Colonic mucosa (tissue), 4 donors: ENCODE measurements at places on chromosomes 2 and 18.

- DNase-seq = no peak
Observed at GRCh38 chr2:197993363-197993762, 189.0 kb downstream of the PLCL1 start.

DNA sequence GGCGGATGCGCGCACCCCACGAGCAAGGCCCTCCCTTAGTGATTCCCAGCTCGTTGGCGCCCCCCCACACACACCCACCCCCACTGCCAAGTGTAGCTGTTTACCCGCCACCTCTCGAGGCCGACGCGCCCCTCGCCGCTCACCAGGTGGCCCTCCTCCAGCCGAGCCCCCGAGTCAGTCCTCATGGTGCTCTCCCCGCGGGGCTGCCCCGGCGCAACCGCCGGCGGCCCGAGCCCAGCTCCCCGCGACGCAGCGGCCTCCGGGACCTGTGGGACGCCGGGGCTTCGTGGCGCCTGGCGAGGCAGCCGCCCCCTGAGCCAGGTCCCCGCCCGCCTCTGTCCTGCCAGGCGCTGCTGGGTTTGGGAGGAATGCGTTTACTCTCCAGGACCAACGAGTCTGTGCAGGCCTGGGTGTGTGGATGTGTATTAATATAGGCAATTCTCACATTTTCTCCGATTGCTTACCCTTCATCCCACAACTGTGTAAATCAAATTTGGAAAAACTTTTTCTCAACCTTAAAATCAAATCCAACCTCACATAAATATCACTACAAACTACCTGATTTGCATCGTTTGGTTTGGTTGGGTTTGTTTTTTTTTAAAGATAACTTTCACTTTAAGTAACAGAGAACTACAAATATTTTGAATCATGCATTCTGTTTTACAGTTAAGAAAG is at the start of gene TMEM237:
Gene TMEM237 (minus strand): TSS at position 288 of the 675 bp plus-strand sequence. CDS start 103 bp downstream, at position 185.
- no peak for DNase-seq

GRCh38 chr18:23126376-23127056 is 8.8 kb upstream of the CABLES1 start:
- peak; percentile 60 for DNase-seq

- DNase-seq = no peak
Observed at GRCh38 chr18:1078301-1078700, 173.6 kb downstream of the ADCYAP1 start.

DNA sequence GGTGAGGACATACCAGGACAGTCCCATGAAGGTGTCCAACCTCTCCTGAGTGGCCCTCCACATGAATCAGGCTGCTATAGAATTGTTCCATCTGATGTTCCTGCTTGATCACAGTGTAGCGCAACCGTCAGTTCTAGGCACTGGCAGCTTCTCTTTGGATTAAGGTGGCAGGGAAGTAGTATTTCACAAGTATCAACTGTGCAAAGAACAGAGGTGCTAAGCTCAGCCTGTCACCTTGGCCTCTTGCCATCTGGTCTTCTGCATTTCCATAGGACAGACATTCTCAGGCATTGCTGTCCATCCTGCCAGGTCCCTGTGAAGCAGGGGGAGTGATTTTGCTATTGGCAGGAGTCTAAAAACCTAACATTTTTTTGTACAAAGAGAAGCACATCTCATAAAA is 182.2 kb upstream of the EPAS1 start:
- no peak for DNase-seq

GRCh38 chr2:218332288-218332687 is 24.4 kb upstream of the CATIP start:
- no peak for DNase-seq

DNA sequence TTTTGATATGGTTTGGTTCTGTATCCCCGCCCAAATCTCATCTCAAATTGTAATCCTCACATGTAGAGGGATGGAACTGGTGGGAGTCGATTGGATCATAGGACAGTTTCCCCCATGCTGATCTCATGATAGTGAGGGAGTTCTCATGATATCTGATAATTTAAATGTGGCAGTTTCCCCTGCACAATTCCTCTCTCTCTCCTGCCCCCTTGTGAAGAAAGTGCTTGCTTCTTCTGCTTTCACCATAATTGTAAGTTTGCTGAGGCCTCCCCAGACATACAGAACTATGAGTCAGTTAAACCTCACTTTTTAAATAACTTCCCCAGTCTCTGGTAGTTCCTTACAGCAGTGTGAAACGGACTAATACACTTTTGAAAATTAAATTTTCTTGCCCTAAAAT is 12.3 kb upstream of the KCNJ3 start:
- no peak for DNase-seq

GRCh38 chr2:96970910-96971309 is 15.5 kb downstream of the FAM178B start:
- no peak for DNase-seq

- DNase-seq = no peak
Observed at GRCh38 chr18:23032030-23032582, 99.0 kb downstream of the RBBP8 start.

DNA sequence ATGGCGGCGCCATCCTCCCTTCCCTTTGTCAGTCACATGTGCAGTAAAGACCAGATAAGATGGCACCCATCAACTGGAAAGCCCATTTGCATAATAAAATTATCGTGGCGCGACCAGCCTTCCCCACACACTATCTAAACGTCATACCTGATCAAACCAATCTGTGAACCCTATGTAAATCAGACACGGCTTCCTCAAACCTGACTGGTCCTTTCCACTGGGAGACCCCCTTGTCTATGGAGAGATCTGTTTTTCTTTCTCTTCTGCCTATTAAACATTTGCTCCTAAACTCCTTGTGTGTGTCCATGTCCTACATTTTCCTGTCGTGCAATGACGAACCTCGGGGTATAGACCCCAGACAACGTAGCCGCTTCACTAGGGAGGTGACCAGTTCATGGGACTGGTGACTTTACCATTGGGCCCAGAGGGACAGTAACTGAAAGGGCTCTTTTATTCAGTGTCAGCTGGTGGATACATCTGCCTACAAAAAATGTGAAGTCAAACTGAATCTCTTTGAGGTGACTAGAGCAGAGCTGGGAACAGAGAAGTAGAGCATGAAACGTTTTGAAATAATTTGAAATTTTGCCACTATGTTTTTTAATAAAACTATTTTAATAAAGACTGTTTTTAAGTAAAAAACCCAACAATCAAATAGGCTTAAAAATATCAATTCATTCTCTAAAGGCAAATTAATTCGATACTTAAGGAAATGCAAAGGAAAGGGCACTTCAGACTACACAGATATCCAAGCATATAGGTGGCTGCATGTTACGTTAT is 87.5 kb downstream of the SOCS6 start:
- DNase-seq = no peak

- DNase-seq = no peak
Observed at GRCh38 chr18:64275593-64276300, 126.9 kb upstream of the LINC00305 start.

DNA sequence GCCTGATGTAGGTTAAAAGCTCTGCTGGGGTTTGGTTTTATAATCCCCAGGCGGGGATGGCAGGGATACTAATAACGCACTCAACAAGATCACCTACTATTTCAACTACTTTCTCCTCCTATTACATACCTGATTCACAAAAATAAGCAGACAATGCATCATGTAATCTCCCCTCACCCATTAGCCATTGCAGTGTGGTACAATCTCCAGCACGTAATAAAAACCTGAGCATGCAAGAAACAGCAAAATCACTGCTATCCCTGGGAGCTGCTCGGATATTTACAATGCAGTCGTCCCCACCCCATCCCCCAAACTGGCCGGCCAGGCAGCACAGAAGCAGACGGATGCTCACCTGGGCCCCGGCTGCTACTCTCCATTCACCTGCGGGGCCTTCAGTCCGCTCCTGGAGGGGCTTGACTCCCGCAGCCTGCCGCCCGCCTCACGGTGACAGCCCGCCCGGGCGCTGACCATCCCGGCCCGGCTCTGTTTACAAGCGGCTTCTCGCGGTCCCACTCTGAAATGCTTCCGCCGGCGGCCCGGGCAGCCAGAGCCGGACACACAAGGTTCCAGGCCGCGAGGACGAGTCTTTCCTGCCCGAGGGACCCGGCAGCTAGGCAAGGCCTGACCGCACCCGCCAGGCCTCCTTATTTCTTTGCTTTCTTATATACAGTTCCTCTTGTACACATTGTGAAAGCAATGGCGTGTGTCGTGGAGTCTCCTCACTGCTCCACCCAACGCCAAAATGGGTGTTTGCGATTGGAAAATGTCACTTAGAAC is at the start of gene PLEKHM3:
Gene PLEKHM3 (minus strand): TSS at position 491 of the 777 bp plus-strand sequence. CDS start 23,888 bp downstream, outside the sequence.
- peak; percentile 89 for DNase-seq

DNA sequence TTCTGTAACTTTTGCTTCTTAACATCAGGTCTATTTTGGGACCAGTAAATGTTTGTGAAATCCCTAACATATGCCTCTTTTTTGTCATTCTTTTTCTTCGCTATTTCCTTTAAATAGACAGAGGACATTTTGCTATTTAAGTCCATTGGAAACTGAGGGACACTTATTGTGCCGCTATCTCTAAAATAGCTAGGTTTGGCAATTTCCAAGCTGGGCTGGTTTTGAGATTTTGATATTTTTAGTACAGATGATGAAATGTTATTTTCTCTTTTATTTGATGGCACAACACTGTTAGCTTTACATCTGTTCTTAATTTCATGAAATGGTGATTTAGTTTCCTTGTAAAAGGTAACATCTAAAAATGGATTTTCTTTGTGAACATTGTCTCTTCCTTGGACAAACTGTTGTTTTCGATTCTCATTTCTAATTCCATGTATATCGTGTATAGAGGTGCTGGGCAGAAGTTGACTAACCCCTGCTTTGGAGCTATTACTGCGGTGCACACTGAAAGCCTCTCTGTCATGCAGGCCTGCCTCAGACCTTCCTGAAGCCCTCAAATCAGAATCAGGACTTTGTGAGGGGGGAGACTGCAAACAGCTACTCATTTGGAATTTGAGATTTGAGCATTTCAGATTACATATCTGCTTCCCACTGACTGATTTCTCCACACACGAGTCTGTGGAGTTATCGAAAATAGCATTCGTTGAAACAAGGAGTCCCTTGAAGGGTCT is 594 bp downstream of the RAD51AP2 start:
- no peak for DNase-seq

GRCh38 chr18:62963507-62963906 is 248.2 kb downstream of the PHLPP1 start:
- DNase-seq = no peak

DNA sequence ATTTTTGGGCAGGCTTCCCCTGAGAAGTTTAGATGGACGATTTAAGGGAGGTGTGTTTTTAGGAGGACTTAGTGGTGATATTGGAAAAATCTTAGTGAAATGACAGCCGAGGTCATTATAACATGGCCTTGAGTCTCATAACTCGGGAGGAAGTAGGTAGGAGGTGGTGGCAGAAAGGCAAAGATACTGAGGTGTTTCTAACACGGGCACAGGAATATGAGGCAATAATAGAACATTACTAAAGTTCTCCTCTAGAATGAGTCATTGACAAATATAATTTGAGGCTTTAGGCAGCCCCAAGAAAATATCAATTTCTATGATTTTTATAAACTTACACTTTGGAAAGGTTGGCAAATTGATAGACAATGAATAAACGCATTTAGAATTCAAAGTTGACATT is 146.1 kb upstream of the ZEB2 start:
- DNase-seq = no peak

GRCh38 chr2:193542762-193543161 is 1348.0 kb upstream of the TMEFF2 start:
- no peak for DNase-seq

DNA sequence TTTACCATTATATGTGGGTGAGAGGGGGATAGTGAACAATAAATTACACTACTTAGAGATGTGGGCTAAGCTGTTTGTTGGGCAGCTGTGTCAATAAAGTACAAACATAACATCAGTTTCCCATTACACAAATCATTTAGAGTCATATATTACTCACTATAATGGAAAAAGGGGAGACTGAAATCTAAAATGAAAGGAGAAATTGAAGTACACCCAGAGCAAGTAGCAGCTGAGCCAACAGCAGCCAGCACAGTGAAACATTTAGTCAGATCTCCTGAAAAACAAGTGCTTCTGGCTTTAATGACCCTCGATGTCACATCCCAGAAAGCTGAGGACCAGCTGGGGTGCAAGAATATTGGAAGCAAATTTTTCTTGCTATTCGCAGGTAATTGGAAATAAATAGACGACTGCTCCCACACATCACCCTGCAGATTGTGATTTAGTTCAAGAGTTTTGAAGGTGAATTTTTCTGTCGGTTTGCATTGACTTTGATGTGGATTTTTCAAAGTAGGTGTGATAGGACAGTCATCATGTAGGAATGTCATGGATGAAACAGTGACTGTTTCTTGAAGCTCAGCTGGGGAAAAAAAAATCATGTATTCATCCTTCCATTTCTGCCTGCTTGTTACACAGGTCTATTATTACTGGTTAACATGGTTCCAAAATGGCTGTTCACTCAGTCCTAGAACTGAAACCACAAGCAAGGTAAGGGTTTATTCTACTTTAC is 1607.3 kb upstream of the CELF4 start:
- no peak for DNase-seq

GRCh38 chr2:157413326-157414035 is 30.4 kb downstream of the CYTIP start:
- DNase-seq = no peak

DNA sequence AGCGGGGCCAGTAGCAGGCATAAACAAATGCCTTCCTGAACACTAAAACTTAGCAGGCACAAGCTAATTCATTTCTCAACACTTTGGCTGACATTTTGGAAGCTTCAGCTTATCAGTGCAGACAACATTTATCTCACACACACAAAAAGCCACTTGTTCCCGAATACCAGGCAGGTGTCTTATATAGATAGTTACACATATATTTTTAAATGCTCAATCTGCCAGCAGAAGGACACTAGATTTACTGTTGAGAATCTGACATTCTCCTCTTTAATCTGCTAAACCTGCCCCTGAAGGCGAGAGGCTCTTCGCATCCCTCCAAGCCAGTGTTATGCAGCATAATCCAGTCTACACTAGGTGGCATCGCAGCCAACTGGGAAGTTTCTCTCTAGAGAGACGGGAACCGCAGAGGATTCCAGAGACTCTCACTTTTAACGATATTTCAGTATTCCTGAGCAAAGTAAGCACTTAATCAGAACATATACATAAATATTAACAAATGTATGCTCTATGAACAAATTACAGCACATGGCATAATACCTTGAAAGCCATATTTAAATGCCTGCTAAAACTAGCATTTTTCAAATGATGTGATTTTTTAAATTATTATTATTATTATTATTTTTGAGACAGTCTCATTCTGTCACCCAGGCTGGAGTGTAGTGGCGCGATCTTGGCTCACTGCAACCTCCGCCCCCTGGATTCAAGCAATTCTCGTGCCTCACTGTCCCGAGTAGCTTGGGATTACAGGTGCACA is 90.2 kb upstream of the SCG2 start:
- DNase-seq = no peak

GRCh38 chr18:56933472-56933871 is 213.4 kb upstream of the BOD1L2 start:
- no peak for DNase-seq

DNA sequence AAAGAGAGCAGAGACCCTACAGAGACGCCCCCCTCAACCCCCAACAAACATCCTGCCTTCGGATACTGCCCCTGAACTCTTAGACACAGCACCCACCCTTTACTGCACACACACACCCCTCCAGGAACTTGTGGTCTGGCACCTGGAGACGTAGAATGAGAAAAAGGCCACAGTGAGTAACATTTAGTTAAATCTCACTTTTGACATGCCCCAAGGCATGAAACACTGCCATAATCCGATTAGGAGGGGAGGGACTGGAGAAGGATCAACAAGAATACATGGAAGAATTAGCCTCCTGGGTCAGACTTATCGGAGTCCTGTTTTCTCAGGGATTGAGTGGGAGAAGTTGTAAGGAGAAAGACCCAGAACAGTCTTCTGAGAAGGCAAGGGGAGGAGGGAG is 4.1 kb downstream of the CDK5R2 start:
- no peak for DNase-seq
